ENCODE measurements at places on chromosomes 4 and X.

DNA sequence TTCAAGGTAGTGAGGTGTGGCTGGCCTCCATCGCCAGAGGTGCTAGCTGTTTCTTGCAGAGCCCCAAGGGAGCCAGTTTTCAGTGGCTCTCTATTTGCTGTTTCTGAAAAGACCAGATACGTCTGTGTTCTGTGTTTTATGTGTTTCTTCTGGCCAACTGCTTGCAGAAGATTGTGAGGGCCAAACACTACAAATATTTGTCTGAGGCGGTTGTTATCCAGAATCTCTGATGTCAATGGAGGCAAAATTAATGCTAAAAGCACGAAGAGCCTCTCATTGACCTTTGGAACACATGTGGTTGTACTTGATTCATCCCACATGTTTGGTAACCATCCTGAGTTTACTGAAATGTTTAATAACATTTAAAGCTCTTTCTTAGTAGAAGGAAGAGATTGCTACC, 113.9 kb downstream of the CT47B1 start:
- no peak for DNase-seq

GRCh38 chr4:48190839-48191238, 56.8 kb upstream of the TXK start:
- DNase-seq: no peak

DNA sequence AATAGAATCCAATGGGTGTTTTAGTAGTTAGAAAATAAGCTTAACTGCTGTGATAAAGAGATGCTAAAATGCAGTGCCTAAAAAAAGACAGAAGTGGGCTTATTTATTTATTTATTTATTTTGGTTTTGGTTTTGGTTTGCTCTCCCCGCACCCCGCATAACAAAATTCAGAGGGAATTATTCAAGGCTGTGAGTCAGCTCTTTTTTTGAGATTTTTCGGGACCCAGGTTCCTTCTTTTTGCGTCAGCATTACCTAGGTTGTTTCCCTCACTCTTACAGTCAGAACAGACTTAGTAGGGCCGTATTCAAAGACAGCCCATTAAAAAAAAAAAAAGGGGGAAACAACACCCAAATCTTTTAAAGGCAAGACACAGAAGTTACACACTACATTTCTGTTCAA, 1495.5 kb upstream of the ADGRL3 start:
- DNase-seq: no peak

DNA sequence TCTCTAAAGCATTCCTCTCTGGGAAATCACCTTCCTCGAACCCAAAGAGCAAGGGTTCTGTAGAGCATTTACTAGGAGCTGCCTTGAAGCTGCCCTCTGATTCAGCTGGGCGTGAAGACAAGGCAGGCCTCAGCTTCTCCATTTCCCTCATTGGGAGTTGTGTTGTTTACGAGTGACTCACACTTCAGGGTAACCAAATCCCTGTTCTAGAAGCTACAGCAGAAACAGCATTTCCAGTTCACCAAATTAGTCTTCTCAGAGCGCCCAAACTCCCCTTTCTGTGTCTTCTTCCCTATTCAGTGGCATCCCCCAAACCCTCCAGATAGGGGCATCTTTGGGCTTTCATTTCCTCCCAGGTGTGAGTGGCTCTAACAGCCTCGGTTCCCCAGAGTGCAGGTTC, 863 bp upstream of the XPNPEP2 start:
- DNase-seq: no peak

DNA sequence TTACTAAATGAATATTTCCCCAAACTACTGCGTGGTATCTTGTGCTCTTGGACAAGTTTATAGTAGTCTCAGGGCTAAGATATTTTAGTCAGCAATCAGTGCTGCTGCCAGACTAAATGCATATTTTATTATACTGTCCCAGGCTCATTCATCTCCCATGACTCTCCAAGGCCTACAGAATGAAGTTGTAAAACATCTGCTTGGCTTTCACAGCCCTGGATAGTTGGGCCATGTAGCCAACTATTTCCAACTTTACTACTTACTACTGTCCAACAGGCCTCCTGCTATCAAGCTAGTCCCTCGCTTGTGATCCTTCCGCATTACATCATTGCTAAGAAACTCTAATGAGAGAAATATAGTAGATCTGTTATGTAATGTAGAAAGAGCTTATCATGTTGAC, 31.4 kb downstream of the MAGEB16 start:
- no peak for DNase-seq

GRCh38 chr4:112633477-112634235, 3.1 kb downstream of the ZGRF1 start:
- DNase-seq: no peak

DNA sequence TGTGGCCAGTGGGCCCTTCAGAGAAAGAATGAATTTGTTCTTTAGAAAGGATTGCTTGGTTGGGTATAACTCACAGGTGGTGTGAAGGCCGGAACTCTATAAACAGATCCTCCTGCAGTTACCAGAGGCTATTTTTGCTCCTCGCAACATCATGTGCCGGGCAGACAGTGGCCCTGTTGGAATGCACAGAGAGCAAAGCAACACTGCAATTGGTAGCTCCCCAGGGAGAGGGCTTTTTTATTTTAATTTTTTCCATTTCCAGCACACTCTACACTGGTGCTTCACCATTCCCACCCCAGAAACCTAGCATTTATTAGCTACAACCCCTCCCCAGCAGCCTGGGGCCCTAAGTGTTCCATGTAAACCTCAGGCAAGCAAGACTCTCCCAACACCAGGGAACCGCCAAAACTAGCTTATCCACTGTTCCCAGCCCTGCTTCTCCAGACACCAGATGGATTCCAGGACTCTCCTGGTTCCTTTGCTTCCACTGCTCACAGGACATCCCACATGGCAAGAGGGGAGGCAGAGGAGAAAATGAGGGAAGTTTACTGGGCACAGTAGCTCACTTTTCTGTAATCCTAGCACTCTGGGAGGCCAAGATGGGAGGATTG, 75.1 kb upstream of the TMEM164 start:
- no peak for DNase-seq

GRCh38 chr4:1922821-1923220, 51.6 kb downstream of the NSD2 start:
- no peak for DNase-seq

- DNase-seq: peak; percentile 88
Measured at GRCh38 chr4:159283696-159284095, 180.8 kb downstream of the RAPGEF2 start.

- no peak for DNase-seq
Measured at GRCh38 chr4:117135634-117136354, 50.4 kb upstream of the TRAM1L1 start.

GRCh38 chr4:131304686-131305085, 1844.4 kb upstream of the PCDH10 start:
- DNase-seq: no peak

- peak; percentile 30 for DNase-seq
Measured at GRCh38 chr4:52376132-52376704, 282.9 kb downstream of the USP46 start.

- no peak for DNase-seq
Measured at GRCh38 chr4:65951177-65951576, 280.9 kb upstream of the EPHA5 start.

- no peak for DNase-seq
Measured at GRCh38 chr4:81509191-81509590, 37.5 kb upstream of the RASGEF1B start.

GRCh38 chr4:62513306-62513705, 1313.2 kb downstream of the ADGRL3 start:
- no peak for DNase-seq

DNA sequence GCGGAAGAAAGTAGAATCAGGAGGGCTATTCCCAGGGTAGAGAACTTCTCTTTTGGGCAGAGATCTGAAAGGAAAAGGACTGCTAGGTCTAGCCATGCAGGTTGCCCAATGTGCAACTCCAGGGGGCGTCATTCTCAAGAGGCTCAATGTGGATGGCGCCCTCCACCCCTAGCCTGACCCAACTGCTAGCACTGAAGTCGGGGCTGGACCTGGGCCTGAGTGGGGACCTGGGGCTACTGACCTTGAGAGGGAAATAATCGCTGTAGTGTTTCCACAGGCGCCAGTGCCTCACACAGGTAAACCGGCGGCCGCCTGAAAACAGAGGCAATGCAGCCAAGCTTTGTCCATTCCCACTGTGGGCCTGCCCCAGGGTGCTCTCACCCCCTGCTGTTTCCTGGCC, 6.1 kb downstream of the AWAT2 start:
- DNase-seq: no peak

DNA sequence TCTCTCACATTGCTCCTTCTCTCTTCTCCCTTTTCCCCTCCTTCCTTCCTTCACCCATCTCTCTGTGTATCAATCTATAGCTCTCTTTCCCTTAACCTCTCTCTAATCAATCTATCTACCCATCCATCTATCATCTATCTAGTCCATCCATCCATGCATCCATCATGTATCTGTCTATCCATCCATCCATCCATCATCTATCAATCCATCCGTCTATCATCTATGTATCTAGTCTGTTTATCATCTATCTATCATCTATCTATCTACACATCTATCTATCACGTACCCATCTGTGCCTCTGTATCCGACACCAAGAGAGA, 307.5 kb downstream of the DHRSX start:
- DNase-seq: no peak

DNA sequence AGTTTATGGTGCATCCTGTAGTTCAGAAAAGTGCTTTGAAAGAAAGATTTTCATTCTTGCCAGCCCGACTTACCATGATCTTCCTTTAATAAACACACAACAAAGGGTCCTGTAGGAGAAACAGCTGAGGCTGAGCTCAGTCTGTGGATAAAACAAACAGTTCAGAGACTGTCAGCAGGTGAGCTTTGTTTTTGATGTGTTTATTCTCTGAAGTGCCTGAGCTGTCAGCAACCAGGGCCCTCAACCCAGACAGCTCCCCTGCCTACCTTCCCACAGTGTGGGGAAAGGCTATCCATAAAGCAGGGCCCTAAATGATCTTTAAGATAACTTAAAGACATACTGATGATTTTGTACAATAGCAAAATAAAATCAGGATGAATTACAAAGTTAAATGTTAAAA, 459.2 kb upstream of the GALNT7 start:
- no peak for DNase-seq

GRCh38 chr4:149029056-149029651, 586.9 kb upstream of the NR3C2 start:
- no peak for DNase-seq

DNA sequence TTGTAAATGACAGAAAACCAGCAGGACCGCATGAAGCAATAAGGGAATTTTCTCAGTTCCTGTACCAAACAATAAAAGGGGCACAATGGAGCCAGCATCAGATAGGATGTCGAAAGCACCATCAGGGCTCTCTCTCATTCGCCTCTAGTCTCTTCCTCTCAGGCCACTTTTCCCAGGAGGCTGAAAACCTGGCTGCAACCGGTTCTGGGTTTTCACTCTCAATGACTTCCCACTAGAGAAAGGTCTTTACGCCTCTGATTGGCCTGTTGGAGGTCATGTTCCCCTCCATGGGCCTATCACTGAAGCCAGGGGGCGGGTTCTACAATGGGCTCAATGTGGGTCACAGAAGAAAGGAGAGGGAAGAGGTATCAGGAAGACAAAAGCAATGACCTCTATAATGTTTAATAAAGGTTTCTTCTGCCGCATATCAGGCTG, 29.3 kb downstream of the ZNF827 start:
- no peak for DNase-seq

DNA sequence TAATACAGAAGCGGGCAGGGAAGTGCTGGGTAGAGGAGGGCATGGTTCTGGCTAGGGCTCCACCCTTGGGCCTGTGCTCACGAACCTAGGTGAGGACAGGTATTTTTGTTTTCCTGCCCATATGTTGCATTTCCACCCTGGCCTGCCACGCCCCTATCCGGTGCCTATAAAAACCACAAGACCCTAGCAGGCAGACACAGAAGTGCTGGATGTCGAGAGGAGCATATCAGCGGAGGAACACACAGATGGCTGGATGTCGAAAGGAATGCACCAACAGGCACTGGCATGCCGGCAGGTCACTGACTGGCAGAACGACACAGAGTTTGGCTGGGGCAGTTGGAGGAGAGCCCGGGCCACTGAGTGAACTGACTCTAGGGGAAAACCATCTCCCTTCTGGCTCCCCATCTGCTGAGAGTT, 316.6 kb upstream of the BOD1L1 start:
- DNase-seq: no peak

- DNase-seq: no peak
Measured at GRCh38 chr4:94420356-94420755, 31.4 kb upstream of the PDLIM5 start.

DNA sequence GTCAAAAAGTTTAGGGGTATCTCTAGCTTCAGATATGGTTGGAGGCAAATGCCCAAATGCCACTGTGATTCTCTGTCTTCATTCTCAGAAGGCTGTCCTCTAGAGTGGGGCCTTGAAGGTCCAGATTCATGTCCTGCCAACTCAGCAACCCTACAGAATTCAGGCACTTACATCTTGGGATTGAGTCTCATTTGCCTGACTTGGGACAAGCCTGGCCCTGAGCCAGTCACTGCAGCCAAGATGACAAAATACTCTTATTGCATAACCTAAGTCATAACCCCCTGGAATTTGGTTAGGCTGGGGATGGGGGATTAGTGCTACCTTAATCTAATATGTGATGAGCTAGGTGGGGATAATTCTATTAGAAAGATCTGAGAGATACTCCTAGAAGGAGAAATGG, 100.5 kb downstream of the AREG start:
- DNase-seq: no peak

GRCh38 chr4:138992676-138993075, 22.9 kb upstream of the NOCT start:
- no peak for DNase-seq

DNA sequence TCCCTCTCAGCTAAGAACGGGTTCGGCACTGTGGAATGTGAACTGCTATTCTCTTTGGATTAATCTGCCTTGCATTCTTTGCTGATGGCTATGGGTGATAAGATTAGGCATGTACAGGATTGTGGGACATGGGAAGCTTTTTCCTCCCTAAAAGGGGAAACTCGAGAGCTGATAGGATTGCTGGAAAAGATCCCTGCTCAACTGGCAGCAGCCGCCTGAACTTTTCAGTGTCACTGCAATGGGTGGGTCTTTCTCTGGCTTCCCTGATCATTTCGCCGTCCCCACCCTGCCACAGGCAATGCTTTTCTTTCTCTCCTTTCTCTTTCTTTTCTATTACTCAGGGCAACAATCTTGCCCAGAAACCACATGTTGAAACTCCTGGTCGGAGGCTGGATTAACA, 20.5 kb downstream of the PAGE2 start:
- no peak for DNase-seq

- no peak for DNase-seq
Measured at GRCh38 chrX:12819222-12819621, 28.0 kb downstream of the PRPS2 start.

- DNase-seq: no peak
Measured at GRCh38 chr4:99807666-99808065, 9.0 kb upstream of the DAPP1 start.

- no peak for DNase-seq
Measured at GRCh38 chr4:146347822-146348221, 133.5 kb downstream of the REELD1 start.

DNA sequence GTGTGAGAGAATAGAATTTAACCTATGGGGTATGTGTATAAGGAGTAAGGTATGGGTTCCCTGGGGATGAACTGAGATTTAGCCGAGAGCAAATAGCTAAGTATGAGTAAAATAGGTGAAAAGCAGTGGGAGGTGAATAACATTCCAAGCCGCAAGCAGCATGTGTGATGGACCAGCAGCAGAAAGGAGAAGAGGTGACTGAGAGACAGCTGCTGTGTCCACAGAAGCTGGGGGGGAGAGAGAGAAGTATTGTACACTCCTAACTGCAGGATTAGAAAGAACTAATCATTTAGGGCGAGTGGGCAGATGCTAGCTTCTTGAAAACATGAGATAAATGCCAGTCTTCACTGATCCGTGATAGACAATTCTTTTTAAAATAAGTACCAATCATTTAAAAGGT, 296.0 kb downstream of the KLHL4 start:
- no peak for DNase-seq

GRCh38 chrX:102845020-102845419, 92.1 kb upstream of the RAB40AL start:
- DNase-seq: no peak

Measured in HS-27A (cell line).